ENCODE measurements at places on chromosomes 3 and 15.

DNA sequence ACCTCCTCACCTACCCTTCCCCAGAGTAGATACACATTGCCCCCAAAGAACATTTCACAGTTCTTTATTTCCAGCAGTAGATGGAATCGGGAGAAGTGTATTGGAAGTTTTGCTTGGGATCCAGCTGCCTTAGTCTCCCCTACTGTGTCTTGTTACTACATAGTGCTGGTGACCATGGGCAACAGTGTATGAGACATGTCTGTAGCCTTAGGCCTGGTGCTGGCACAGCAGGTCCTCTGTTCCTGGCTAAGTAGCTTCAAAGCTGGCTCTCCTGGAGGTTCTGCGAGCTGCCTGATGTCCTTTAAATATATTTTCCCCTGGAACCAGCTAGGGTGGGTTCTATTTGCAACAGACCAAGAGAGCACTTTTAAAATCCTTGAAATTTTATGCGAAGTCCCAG, 174.7 kb downstream of the THSD4 start:
- no peak for DNase-seq

- DNase-seq: no peak
These were observed 23.5 kb downstream of the TSEN2 start for GRCh38 chr3:12507591-12508281.

- no peak for DNase-seq
These were observed 15.3 kb downstream of the SNX33 start for GRCh38 chr15:75662823-75663519.

- DNase-seq: no peak
These were observed 180.9 kb upstream of the TBL1XR1 start for GRCh38 chr3:177378168-177378567.

All from AG04449 (cell line).